ENCODE measurements at places on chromosomes 3 and 15. TPM values are rescaled to one million over a fixed set of nuclear protein-coding genes. Genes with fewer than 3 reads are reported as not detected.

- DNase-seq: no peak
- peaks cover 8% of the 10 kb centered on the region for H3K4me1 ChIP-seq
- peaks cover 3% of the 10 kb centered on the region for H3K27me3 ChIP-seq
- H3K4me3 ChIP-seq: no peak overlapping the region
- no peak overlapping the region for H3K27ac ChIP-seq
Observed at GRCh38 chr15:100134089-100134583, 207.6 kb downstream of the ADAMTS17 start.

DNA sequence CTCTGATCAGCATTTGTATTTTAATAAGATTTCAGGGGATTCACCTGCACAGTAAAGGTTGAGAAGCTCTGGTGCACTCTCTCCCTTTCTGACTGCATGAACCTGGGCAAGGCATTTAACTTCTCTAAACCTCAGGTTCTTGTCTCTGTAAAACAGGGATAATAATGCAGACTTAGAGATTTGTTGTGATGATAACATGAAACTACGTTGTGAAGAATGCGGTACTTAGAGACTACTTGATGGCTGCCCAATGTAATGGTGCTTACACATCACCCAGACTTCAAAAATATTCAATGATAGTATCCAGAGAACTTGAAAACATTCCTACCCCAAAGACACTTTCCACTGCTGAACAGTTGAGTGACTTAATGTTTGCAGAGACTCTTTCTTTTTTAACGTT lies 19.8 kb upstream of the TNFSF10 start:
- H3K27me3 ChIP-seq: no peaks in the 10 kb centered on the region
- peaks cover 6% of the 10 kb centered on the region for H3K4me1 ChIP-seq
- no peak for DNase-seq

GRCh38 chr3:180078592-180078991 lies 41.9 kb upstream of the PEX5L start:
- no peaks in the 10 kb centered on the region for H3K4me1 ChIP-seq
- H3K27me3 ChIP-seq: no peaks in the 10 kb centered on the region
- H3K36me3 ChIP-seq: no peaks in the 10 kb centered on the region
- no peak overlapping the region for H3K27ac ChIP-seq

DNA sequence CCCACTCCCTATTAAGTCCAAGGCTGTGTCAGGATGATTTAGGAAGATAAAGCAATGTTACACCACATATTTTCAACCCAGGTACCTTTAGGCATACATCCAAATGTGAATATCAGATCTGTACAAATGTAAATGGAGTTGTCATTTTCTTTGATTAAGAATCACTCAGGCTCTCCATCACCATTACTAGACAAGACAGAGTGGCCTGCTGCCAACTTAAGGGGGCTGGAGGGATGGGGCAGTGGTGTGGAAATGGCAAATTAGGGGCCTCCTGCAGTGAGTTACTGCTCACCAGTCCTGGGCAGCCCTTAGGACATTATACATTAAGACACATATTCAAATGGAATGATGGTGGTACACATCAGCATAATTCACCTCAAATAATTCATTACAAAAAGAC lies 211.0 kb downstream of the TNIK start:
- no peaks in the 10 kb centered on the region for H3K4me1 ChIP-seq
- H3K27me3 ChIP-seq: peaks cover 19% of the 10 kb centered on the region
- no peak for DNase-seq
- H3K27ac ChIP-seq: no peak overlapping the region

- no peak overlapping the region for H3K27ac ChIP-seq
- no peak overlapping the region for H3K4me3 ChIP-seq
- H3K4me1 ChIP-seq: no peaks in the 10 kb centered on the region
- DNase-seq: no peak
- H3K36me3 ChIP-seq: no peaks in the 10 kb centered on the region
Observed at GRCh38 chr3:155252535-155252934, 40.9 kb downstream of the STRIT1 start.

GRCh38 chr3:193080821-193081365 lies 160.1 kb upstream of the PLAAT1 start:
- no peak overlapping the region for H3K4me3 ChIP-seq
- H3K27me3 ChIP-seq: no peaks in the 10 kb centered on the region
- no peak overlapping the region for H3K27ac ChIP-seq
- DNase-seq: no peak

Gene DAZL
- not detected for total RNA-seq

Gene C2CD4A
- 1.7 TPM for total RNA-seq

Gene TERC
- 2.3 TPM for total RNA-seq

Gene PLEKHO2
- total RNA-seq: 11.2 TPM

Gene FRMD4B
- 38.7 TPM for total RNA-seq

All from type B pancreatic cell (in vitro differentiated cells).